ENCODE measurements at places on chromosomes 5 and 9.

DNA sequence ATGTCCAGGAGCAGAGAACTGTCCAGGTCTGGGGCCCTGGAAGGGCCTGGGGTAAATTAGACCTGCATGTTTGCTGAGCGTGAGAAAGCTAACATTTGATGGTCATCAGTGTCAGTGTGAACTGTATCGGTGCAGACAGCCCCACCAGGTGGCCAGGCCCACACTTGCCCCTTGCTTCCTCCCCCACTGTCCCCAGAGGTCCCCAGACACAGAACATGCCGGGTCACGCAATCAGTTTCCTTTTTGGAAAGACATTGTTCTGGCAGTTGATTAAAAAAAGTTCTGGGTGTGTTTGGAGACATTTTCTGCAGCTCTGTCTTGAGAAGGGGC lies 1.5 kb downstream of the NKD2 start:
- DNase-seq = no peak

GRCh38 chr5:177296581-177296980 lies 6.9 kb downstream of the RAB24 start:
- no peak for DNase-seq

DNA sequence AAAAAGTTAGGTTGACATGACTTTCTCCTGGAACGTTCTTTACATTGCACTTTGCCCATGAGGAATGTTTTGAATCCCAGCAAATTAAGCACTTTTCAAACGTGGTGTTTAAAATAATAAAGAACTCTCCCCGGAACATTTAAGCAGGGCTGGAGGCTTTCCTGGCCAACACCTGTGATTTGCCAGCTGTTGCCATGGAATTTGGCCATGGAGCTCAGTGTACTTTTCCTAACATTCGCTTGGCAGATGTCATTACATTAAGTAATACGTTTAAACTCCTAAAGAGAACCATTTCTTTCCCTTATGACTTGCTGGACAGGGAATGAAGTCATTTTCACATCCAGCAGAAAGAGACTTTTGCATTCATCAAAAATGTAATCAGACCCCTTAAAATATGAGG lies 146.1 kb downstream of the GAS1 start:
- no peak for DNase-seq

DNA sequence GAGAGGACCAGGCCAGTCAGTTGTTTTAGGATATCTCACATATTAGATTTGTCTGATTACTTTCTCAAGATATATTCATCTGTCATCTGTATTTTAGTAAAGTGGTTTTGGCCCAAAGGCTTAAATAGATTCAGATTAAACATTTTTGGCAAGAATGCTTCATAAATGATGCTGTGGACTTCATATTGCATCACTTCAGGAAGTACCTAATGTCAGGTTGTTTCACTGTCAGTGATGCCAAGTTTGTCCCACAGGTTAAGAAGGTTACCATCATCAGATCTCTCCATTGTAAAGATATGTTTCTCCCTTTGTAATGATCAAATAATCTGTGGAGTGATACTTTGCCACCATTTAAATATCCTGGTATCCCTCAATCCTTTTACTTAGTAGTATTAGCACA lies 37.3 kb downstream of the ERCC6L2 start:
- DNase-seq = no peak

DNA sequence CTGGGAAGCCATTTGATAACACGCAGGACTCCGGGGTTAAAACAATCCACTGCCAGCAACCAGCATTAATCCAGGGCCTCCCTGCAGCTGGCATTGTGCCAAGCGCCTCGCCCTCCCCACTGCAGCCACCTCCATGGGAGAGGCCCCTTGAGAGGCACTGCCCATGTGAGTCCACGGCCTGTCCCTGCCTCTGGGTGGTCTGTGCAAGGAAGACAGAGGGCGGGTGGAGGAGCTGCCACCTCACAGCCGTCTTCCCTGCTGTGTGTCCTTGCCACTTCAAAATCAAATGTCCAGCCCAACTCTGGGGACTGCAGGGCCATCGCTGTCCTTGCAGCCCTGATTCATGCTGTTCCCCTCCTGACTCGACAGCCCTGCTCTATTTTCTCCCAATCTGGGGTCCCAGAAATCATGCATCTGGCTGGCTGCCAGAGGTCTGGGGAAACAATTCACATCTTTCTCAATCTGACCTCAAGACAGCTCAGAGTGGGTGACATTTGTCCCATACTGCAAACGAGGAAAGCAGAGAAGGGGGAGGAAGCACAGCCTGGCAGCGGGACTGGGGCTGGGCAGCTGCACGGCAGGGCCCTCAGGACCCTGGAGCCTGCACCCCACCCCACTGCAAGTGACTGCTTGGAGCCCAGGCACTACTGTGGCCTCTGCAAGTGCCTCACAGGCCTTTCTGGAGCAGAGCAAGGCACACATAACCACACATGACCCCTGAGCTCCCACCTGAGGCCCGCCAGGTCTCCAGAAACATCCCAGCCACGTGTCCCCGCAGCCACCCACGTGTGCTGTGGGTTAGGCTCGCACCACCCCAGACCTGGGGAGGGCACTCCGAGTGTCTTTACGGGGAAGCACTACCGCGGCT lies 15.7 kb downstream of the BRD3OS start:
- no peak for DNase-seq

- no peak for DNase-seq
Measured at GRCh38 chr9:93012963-93013855, 45.3 kb upstream of the SUSD3 start.

DNA sequence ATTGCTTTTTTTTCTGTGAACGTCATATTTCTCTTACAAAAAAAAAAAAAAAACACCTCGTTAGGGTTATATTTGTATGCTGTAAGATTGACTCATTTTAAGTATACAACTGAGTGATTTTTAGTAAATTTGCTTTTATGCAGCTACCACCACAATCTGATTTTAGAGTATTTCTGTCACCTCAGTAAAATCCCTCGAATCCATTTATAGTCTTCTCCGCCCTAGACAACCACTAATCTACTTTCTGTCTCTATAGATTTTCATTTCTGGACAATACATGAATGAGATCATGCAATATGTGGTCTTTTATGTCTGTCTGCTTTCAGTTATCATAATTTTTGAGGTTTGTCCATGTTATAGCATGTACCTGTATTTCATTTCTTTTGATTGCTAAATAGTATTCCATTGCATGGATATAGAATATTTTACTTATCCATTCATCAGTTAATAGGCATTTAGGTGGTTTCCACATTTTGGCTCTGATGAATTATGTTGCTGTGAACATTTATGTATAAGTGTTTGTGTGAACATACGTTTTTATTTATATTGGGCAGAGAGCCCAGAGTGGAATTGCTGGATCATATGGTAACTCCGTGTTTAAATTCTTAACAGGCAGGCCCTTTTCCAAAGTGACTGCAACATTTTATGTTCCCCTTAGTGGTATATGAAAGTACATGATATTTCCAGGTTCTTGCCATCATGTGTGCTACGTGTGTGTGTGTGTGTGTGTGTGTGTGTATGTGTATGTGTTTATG lies 171.4 kb downstream of the SGCD start:
- no peak for DNase-seq

DNA sequence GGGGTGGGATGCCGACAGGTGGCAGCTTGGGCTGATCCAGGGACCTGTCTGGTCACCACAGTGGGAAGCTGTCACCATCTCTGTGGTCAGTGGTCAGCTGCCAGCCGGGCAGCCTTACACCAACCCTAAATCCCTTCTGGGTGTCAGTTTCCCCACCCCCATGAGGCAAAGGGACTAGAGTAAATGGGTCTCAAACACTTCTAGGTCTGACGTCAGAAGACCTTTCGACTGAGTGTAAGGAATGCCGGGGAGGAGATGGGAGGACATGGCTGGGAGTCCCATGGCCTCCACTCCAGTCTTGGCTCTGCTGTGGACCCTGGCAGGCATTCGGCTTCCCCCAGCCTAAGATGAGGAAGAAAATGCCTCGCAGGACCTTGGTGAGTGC lies 40.3 kb upstream of the SLC25A51 start:
- no peak for DNase-seq

DNA sequence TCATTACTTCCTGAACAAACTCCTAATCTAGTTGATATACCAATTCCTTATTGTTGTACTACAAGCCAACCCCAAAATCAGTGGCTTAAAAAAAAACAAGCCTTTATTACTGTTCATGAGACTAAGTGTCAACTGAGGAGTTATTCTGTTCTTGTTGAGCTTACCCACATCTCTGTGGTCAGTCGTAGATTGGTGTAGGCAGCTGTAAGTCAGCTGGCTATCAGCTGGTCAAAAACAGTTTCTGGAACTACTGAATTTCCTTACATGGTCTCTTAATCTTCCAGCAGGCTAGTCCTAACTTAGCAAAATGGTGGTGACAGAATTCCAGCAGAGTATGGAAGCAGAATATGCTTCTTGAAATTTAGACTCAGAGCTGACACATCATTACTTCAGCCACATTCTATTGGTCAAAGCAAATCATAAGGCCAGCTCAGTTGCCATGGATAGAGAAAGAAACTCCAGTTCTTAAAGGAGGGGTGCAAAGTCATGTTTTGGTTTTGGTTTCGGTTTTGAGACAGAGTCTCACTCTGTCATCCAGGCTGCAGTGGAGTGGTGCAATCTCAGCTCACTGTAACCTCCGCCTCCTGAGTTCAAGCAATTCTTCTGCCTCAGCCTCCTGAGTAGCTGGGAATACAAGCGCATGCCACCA lies 386.1 kb upstream of the MPDZ start:
- no peak for DNase-seq

- no peak for DNase-seq
Measured at GRCh38 chr9:117763314-117763713, 59.1 kb downstream of the TLR4 start.

DNA sequence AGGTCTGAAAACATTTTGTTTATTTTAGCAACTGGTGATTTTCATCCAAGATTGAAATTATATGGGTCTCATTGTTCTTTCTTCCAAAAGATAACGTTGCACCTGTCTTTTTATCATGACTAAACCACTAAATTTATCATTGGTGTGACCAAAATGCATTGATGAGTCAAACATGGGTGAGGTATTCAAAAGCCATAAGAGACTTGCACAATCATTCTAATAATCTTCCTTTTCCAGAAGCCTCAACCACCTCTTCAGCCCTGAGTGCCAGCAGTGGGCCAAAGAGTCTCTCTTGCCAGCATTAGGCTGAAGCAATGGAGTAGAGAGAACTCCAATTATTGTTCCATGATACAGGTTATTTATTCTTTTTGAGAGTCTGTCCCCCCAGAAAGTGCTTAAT lies 198.9 kb downstream of the LURAP1L start:
- no peak for DNase-seq

GRCh38 chr5:136979131-136979530 lies 520.0 kb downstream of the SPOCK1 start:
- DNase-seq = no peak

- no peak for DNase-seq
Measured at GRCh38 chr5:124748687-124749594, 2.5 kb upstream of the ZNF608 start.

GRCh38 chr5:96692441-96692840 lies 30.3 kb downstream of the CAST start:
- DNase-seq = no peak

- no peak for DNase-seq
Measured at GRCh38 chr5:33662722-33663427, 222.1 kb downstream of the TARS1 start.

All from stimulated activated CD8-positive, alpha-beta memory T cell treated with anti-CD3 and anti-CD28 coated beads, Interleukin-4, amount 100 ng/mL, for 4 hours (primary cell).